ENCODE measurements at places on chromosomes 16 and 17.

DNA sequence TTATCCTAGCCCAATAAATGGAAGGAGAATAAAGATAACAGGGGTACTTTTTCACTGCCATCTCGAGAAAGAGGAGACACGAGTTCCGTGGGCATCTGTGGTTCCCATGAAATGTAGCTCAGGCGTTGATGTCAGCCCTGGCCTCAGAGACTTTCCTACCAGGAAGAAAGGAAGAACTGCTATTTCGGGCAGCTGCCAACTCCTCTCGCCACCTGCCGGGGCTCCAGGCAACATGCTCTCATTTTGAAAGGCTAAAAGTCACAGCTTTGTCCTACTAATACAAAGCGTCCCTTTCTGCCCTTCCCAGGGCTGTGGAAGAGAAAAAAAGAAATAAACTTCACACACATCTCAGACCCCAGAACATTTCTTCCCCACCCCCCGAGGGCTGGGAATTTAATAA, 65.8 kb downstream of the DHRS7C start:
- peak; percentile 3 for DNase-seq

DNA sequence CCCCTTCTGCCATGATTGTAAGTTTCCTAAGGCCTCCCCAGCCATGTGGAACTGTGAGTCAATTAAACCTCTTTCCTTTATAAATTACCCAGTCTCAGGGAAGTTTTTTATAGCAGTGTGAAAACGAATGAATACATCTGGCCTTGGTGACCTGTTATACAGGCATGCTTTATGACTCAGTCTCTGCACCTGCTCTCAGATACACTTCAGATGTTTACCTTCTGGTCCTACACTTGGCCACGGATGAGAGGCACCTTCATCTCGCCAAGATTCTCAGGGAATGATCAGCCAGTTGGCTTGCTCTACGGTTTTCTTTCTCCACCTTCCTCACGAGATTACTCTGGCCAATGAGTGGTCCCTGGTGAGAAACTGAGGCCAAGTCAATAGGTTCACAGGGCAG, 304.7 kb downstream of the CA10 start:
- no peak for DNase-seq

DNA sequence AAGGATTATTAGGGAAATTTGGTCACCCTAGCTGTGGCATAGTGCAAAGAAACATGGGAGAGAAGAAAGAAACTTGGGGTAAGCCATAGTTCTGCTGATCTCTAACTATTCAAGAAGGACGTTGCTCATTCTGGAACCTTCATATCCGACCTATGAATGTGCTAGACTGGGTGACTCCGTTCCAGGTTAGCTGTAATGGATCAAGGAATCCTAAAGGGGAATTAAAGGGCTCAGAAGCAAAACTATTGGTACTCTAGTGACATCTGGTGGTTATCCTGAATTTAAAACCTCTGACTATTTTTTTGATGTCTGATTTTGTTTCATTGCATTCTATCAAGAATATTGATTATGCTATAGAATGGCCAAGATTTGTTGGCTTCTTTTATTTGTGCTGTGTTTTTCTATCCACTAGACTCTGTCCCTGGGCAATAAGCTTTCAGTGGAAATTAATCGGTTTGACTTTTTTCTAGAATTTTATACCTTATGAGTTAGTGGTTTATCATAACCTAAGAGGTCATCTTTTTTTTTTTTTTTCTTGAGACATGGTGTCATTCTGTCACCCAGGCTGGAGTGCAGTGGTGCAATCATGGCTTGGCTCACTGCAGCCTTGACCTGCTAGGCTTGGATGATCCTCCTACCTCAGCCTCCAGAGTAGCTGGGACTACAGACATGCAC, 19.5 kb downstream of the PCTP start:
- no peak for DNase-seq

GRCh38 chr16:82675300-82675699, 48.5 kb downstream of the CDH13 start:
- no peak for DNase-seq

GRCh38 chr17:49473900-49474751, 21.0 kb upstream of the NGFR start:
- DNase-seq, result no peak

DNA sequence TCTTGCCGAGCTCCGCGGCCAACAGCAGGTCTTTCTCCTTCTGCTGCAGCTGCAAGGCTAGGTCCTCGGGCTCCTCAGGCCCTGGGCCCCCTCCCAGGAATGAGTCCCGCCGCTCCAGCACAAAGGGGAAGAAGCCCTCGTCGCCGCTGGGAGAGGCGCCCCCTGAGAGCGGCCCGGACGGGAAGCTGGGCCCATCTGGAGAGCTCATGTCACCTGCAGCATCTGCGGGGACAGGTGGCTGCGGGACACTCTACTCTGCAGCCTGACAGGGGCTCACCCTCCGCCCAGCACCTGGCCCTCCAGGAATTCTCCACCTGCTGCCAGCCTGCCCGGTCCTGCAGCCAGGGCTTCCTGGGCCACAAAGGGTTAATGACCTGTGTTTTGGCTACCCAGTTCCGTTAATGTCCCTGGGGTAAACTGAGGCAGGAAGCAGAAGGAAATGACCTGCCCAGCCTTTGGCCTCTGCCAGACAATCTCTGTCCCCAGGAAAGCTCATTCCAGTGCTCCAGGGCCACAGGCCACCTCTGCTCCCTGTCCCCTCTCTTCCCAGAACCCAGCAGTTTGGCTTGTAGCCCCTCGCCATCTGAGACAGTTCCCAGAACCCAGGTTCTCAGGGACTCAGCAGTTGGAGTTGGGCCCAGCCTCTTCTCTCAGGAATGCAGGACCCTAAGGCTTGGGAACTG, 1.3 kb downstream of the BICDL2 start:
- DNase-seq, result no peak

DNA sequence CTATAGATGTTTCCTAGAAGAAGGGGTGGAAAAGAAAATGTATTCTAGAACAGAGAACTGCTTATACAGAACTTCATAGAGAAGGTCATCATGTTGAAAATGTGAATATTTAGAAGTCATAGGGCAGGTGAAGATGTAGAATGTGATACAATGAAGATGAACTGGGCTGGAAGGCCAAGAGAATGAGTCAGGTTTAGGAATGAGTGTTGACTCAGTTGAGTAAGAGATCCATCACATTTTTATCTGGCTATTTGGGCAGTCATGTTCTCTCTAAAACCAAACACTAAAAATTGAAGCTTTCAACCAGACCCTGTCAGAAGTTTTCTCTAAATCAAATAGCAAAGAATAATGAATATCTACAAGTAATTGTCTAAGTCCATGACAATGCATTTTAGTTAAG, 660.5 kb downstream of the KCNJ2 start:
- DNase-seq, result no peak

DNA sequence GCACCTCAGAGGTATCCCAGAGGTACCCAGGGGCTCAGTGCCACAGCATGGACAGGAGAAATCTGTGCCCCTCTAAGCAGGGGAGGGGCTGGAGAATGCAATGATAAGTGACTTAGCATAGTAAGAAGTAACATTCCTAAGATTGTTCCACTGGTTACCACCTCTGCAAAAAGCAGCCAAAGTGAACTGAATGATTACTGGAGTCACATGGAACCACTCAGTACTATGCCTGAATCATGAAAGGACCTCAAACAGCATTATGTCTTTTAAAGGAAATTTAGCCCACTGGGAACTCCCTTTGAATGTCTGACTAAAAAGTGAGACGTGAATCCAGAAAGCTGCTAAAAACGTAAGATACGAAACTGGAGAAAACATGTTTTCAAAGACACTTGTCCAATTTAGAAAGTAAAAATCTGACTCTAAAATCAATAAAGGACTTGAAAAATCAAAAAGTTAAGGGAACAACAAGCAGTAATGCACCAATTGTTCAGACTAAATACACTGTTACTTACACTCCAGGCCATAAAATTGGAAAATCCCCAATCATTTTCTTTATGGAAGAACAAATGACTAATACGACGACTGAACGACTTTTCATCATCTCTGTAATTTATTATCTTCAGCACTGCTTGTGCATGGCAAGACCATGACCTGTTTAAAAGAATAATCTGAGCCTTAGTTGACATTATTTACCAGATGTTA, 38.6 kb downstream of the LITAFD start:
- DNase-seq, result no peak

GRCh38 chr16:6331770-6332169, 1000.9 kb upstream of the RBFOX1 start:
- DNase-seq, result no peak

DNA sequence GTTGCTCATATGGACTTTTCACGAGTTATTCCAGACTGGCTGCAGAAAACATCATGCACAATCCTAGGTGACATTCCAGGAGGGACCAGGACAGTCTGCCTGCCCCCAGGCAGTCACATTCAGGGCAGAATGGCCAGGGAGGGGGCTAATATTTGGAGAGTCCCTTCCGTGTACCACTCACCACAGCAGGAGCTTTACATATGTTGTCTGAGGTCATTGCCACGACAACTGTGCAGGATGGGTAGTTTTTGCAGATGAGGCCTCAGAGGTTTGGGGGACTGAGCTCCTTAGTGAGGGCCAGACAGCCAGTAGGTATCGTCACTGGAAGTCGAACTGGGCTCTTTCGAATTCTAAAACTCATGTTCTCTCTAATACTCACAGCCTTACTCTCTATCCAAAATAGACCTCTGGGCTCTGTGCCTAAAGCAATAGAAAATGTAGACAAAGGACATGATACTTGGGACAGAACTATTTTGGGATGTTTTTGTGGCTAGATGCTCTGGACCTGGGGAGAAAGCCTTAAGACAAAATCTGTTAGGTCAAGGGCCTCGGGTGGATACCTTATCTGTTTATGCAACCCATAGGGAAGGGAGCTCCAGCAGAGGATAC, 338.5 kb downstream of the MAF start:
- DNase-seq, result no peak

DNA sequence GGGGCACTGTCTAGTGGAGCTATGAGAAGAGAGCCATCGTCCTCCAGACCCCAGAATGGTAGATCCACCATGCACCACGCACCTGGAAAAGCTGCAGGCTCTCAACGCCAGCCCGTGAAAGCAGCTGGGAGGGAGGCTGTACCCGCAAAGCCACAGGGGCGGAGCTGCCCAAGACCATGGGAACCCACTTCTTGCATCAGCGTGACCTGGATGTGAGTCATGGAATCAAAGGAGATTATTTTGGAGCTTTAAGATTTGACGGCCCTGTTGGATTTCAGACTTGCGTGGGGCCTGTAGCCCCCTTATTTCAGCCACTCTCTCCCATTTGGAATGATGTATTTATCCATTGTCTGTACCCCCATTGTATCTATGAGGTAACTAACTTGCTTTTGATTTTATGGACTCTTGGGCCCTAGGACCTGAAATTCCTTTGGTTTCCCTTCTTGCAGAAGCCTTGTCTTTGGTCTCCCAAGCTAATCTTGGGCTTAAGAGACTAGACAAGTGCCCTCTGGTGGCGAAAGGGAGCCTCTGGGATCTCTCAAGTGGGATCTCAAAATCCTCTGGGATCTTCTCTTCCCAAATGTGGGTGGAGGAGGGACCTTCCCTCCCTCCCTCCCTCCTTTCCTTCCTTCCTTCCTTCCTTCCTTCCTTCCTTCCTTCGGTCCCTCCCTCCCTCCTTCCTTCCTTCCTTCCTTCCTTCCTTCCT, 58.2 kb upstream of the HAPSTR1 start:
- no peak for DNase-seq

GRCh38 chr17:39014795-39015545, 47.8 kb upstream of the FBXO47 start:
- no peak for DNase-seq

GRCh38 chr16:9103546-9103945, 12.1 kb downstream of the HAPSTR1 start:
- DNase-seq, result no peak

DNA sequence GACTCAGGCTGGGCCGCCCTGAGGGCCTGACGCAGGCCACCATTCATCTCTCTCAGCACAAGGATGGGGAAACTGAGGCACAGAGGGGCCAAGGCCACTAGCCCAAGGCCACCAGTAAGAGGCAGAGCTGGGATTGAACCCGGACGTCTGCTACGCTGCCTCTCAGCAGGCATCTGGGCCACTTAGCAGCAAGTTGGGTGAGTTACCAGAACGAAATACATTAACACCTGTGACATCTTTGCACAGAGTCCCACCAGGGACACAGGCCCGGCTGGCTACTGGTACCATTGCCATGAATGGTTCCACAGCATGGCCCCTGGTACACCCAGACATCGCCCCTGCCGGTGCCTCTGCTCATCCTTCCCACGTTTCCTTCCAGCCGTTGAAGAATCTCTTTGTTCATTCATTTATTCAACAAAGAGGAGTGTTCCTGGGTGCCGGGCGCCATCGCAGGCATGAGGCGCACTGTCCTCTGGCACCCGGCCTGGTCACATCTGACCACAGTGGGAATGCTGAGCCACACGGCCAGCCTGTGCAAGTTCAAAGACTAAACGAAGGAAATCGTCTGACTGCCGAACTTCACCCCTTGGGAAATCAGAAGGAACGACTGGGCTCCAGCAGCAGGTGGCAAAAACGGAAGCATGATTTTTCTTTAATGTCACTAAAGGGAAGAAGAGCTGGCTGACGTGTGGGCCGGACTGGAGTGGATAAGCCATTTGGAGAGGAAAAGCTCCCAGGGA, 7.4 kb upstream of the ZNF469 start:
- peak; percentile 54 for DNase-seq

DNA sequence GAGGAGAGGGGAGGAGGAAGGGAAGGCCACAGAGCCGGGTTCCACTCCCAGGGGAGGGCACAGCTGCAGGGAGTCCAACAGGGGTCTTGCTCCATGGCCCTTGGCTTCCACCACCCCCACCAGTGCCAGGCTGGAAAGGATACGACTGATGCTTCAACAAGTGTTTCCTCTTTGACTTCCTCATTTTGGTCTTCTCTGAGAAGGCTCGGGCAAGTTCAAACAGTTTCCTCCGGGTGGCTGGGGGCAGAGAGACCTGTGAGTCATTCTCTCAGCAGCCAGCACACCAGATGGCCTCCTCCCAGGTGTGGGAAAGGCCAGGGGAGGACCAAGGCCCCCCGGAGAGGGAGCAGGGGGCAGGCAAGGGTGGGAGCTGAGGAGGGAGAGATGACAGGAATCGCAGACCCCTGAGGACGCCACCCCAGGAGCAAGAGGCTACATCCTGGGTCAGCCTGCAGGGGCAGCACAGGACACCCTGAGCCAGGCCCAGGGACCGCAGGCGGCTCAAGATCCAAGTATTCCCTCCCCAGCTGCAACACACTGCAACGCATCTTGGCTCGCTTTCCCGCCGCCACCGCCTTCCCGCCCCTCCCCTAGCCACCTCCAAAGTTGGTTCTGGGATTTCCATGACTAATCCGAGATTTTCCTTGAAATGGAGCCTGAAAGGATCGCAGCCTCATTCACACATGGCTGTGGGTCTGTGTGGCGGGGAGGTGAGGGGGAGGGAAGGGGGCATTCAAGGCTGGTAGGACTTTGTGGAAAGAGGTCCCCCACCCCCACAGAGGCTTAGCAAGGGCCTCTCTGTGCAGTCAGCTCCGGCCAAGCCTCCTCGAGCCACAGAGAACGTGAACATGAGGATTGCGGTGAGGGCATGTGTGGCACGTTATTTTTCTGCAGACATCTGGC, 18.4 kb upstream of the MRPS23 start:
- DNase-seq, result no peak
